Stimulated activated CD8-positive, alpha-beta memory T cell treated with anti-CD3 and anti-CD28 coated beads, Interleukin-7, amount 100 ng/mL, for 1 hour (primary cell): ENCODE measurements at places on chromosomes 12 and 14.

- no peak for DNase-seq
Measured at GRCh38 chr12:109760031-109760929, 46.7 kb downstream of the FAM222A start.

GRCh38 chr14:69152902-69153151 lies at the start of gene DCAF5:
TSS of gene DCAF5 (minus strand) at chr14:69153119. CDS start at chr14:69152978, 141 bp downstream.
- DNase-seq, result peak; percentile 81

DNA sequence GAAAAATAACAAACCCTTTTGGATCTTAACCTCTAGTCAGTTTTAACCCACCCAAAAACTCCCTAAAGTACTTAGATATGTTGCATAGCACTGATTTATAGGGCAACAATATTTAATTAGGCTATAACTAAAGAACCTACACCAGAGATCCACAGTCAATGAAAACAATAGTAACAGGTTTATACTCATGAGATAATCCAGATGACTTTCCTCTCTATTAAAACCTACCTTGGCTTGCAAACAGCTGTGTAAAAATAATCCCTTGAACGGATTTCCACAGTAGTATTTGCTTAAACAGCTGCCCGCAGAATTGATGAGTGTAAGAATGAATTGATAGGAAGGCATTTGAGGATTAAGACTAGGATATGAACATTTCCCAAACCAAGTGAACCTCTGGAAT lies 104.3 kb upstream of the PTPRR start:
- no peak for DNase-seq

- no peak for DNase-seq
Measured at GRCh38 chr14:50974118-50974517, 29.8 kb upstream of the PYGL start.

DNA sequence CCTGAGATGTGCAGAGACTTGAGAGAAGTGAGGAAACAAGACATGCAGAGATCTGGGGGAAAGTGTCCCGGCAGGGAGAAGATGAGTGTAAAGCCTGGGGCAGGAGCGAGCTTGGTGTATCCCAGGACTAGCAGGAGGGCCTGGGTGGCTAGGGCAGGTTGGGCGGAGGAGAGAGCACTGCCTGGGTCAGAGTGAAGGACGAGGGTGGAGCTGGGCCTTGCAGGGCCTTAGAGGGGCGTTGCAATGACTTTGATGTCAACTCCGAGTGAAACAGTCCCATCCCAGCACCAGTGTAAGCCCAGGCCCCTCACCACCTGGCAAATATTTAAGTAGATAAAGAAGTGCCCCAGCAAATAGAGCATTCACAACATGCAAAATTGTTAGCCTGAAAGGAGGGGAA lies 24.2 kb upstream of the RFLNA start:
- no peak for DNase-seq

- DNase-seq, result no peak
Measured at GRCh38 chr12:107091989-107092641, 1.2 kb downstream of the CRY1 start.

DNA sequence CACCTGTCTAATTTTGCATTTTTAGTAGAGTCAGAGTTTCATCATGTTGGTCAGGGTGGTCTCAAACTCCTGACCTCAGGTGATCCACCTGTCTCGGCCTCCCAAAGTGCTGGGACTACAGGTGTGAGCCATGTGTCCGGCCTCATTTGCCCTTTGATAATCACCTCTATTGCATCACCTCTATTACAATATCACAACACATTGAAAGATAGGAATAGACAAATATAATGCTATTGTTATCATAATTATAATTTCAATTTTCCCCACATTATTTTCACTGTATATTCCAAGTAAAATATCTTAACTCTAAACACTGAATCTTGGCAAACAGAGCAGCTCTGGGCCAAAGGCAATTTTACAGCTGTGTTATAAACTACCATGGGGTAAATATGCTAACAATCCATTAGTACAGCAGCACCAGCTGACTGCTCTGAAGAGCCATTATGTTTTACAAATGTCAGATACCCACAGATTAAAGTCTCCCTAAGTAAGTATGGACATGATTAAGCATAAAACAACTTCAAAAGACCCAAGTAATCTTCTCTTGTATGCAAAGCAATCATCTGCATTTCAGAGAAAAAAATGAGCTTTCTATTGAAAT lies 173.2 kb downstream of the MED13L start:
- DNase-seq, result no peak

- no peak for DNase-seq
Measured at GRCh38 chr14:72792051-72792788, 101.7 kb downstream of the DPF3 start.

- no peak for DNase-seq
Measured at GRCh38 chr14:31819281-31819680, 257.8 kb upstream of the ARHGAP5 start.

DNA sequence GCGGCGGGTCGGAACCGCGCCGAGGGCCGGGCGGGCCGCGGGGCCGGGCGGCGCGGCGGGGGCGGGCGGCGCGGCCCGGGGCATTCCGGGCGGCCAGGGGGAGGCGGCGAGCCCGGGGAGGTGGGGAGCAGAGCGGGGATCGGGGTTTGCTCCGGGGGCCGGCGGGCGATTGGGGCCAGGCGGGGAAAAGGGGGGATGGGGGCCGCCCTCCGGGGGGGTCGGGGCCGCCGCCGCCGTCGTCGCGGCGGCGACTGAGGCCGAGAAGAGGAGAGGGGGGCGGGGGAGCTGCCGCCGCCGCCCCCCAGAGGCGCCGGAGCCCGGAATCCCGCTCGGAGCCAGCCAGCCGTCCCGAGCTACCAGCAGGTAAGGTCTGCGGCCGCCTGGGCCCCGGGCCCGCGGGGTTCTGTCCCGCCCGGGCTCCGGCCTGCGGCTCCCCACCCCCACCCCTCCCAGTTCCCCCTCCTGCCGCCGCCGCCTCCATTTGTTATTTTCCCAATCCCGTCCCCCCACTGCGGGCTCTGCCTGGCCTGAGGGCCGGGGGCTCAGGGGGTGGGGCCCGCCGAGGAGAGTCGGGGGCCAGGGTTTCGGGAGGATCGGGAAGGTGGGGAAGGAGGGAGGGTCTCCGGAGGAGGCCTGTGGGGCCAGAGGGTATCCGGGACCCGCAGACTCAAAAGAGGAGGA lies 403 bp downstream of the ATN1 start:
- DNase-seq, result no peak

DNA sequence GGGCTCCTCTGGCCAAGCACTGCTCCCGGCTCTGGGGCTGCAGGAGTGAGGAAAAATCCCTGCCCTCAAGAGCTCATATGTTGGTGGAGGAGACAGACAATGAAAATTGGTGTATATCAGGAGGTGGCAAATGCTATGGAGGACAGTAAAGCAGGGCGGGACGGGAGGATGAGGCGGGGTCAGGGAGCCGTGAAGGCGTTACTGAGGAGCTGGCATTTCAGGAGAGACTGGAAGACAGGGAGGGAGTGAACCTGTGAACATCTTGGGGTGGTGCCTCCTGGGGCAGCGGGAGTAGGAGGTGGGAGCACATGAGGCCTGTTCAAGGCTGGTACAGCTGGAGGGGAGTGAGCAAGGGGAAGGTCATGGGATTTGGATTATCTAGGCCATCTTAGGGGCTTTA lies 26.6 kb downstream of the TSPAN9 start:
- no peak for DNase-seq

- no peak for DNase-seq
Measured at GRCh38 chr12:10829994-10830393, 3.8 kb upstream of the TAS2R10 start.

DNA sequence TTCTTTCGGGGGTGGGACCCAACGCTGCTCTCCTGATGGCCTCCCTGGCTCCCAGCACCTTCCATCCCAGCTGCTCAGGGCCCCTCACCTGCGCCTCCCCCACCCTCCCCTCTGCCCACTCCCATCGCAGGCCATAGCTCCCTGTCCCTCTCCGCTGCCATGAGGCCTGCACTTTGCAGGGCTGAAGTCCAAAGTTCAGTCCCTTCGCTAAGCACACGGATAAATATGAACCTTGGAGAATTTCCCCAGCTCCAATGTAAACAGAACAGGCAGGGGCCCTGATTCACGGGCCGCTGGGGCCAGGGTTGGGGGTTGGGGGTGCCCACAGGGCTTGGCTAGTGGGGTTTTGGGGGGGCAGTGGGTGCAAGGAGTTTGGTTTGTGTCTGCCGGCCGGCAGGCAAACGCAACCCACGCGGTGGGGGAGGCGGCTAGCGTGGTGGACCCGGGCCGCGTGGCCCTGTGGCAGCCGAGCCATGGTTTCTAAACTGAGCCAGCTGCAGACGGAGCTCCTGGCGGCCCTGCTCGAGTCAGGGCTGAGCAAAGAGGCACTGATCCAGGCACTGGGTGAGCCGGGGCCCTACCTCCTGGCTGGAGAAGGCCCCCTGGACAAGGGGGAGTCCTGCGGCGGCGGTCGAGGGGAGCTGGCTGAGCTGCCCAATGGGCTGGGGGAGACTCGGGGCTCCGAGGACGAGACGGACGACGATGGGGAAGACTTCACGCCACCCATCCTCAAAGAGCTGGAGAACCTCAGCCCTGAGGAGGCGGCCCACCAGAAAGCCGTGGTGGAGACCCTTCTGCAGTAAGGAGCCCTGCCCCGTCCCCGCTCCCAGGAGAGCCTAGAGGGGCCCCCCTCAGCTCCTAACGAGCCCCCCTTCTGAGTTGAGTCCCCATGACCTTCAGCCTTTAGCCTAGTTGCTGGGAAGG lies at the start of gene HNF1A:
Gene HNF1A, plus strand, starts transcription at position 248 of the 924 bp plus-strand sequence. Its CDS starts 226 bp downstream, at position 474.
- DNase-seq, result no peak

GRCh38 chr12:71335151-71335962 lies 104.2 kb upstream of the LGR5 start:
- DNase-seq, result no peak

GRCh38 chr12:124111006-124111405 lies 138.0 kb downstream of the ZNF664 start:
- no peak for DNase-seq

DNA sequence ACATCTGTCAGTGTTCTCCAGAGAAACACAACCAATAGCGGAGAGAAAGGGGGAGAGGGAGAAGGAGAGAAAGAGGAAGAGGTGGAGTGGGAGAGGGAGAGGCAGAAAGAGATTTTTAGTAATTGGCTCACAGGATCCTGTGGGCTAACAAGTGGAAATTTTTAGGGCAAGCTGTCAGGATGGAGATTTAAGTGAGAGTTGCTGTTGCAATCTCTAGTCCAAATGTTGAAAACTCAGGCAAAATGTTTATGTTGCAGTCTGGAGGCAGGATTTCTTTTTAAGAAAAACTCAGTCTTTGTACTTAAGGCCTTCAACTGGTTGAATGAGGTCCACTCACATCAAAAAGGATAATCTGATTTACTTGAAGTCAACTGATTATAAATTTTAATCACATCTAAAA lies 12.5 kb upstream of the GLIPR1L2 start:
- DNase-seq, result no peak

DNA sequence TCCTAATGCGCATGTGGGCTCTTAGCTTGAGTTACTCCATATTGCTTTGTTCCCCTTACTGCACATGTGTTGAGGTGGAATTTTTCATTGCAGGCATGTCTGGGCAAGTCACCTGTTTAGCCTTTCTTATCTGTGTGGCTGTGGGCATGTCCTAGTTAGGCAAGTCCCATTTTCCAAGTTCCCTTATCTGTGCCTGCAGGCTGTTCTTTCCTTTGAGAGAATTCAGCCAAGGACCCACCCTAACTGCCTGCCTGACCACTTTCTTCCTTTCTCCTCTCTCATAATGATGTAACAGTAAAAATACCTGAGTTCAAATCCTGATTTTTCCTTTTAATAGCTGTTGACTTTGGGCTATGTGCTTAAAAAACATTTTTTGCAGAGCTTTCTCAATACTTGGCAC lies 870.6 kb downstream of the NRXN3 start:
- DNase-seq, result no peak

GRCh38 chr12:114767084-114767760 lies 83.2 kb upstream of the TBX3 start:
- DNase-seq, result no peak

DNA sequence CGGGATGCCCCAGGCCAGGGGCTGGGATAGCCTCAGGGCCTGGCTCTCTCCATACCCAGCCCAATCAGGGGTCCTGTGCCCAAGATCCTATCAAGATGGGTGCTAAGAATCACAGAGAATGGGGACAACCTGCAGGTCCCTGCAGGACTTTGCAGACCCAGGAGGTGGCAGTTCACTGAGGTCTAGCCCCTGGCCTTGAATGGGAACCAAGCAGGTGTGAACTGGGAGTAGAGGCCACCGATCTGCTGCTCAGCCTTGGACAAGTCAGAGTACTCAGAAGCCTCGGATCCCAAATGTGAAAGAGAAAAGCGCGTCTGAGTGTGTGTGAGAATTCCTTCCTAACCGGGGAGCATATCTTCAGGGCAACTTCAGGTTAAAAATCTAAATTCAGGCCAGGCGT lies 76.2 kb downstream of the ARL6IP4 start:
- DNase-seq, result no peak

DNA sequence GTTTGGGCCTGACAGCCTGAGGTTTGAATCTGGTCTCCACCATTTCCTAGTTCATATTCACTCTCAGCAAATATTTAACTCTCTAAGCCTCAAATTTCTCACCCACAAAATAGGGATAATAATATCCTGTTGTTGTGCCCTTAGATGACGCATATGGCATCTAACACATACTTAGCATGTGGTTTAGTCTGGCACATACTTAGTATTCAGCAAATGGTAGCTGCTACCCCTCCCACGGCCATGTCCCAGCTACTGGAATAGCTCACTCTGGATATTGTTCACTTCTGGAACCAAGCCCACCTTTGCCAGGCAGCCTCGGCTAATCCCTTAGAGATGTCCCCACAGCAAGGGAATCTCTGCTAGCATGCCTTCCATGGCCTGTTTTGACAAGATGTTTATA lies 53.3 kb downstream of the BICD1 start:
- no peak for DNase-seq

DNA sequence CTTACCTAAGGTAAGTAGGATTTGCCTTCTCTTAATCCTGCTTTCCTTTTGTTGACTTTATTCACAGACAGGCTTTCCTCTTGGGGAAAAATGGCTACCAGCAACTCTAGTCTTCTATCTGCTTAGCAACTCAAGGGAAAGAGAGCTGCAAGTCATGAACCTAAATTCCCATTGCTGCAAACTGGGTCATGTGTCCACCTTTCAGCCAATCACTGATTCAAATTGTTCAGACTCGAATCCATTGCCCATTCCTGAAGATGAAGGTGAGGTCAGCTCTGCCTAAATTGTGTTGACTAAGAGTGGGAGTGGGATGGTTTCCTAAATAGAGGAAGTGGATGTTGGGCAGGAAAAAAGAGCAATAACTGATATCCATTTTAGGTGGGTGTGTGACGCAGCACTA lies 7.7 kb downstream of the FBXW8 start:
- DNase-seq, result no peak

DNA sequence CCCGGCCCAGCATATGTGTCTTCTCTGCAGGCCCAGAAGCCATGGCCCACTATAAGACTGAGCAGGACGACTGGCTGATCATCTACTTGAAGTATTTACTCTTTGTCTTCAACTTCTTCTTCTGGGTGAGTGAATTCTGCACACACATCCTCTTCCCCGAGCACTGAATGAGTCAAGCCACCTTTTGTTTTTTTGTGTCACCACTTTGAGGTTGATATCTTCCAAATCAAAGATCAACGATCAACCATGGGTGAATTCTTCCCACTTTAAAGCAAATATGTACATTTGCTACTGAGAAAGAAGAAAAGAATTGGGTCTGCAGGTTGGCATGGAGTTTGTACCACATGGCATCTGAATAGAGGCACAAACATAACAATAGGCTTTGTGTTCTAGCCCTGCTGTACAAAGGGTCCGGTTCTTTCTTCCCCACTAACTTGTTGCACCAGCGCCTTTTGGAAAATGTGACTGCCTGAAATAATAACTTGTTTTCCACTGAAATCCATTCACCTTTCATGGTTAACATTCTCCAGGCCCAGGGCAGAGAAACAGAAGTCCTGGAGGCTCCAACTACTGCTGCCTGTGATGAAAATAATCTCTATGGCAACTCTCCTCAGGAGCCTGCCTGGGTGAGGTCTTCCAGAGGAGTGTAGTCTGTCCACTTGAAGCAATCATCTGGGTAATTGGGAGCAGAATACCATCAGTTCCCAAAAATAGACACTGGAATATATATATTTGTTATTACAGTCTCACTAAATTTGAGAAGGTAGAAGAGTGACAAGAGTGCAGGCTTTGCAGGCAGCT lies 27.6 kb downstream of the TSPAN11 start:
- DNase-seq, result no peak
